Hematopoietic multipotent progenitor cell treated with erythropoietin and hydrocortisone succinate and interleukin-3 and kit ligand, for 15 days (in vitro differentiated cells): ENCODE measurements at places on chromosomes 5 and 9.

GRCh38 chr9:88753691-88754367 is 218.9 kb downstream of the NXNL2 start:
- DNase-seq = no peak

DNA sequence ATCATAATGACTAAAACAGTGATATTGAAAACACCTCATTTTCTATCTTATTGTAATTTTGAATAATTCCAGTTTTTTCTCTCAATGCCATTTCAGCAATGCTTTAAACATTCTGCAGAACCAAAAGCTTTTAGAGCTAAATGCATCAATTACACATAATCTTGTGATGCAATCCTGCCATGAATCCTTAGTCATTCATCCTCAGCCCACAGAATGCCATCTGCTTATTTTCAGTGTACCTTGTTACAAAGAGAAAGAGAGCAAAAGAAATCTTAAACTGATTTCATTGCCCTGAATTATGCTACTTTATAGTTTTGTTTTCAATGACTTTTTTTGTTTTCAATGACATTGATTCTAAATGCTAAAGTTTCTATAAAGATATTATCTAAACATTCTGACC is 1234.8 kb upstream of the C9orf72 start:
- no peak for DNase-seq

GRCh38 chr5:128480158-128480557 is 57.9 kb downstream of the FBN2 start:
- DNase-seq = no peak

DNA sequence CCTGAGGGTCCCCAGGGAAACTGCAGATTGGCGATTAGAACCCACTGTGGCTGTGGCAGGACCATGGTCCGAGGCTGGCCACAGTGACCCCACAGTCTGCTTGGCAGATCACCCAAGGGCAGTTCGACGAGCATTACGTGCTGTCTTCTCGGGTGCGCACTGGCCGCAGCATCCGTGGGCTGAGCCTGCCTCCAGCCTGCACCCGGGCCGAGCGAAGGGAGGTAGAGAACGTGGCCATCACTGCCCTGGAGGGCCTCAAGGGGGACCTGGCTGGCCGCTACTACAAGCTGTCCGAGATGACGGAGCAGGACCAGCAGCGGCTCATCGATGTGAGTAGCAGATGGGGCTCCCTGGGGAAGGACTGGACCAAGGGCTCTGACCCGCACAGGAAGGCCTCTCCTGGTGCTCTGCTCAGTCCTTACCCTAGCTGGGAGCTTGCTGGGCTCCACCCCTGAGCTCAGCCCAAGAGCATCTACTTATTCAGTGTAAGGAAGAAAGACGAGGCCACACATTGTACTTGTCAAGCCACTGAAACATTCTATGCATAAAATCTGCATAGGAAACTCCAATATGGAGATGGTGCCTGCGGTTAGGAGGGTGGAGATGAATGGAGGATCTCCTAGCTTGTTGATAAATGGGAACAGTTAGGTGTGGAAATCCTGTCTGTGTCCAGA is 21.9 kb downstream of the CKMT2 start:
- DNase-seq = no peak

- no peak for DNase-seq
These were observed 64.1 kb upstream of the HSPA9 start for GRCh38 chr5:138639326-138639725.

DNA sequence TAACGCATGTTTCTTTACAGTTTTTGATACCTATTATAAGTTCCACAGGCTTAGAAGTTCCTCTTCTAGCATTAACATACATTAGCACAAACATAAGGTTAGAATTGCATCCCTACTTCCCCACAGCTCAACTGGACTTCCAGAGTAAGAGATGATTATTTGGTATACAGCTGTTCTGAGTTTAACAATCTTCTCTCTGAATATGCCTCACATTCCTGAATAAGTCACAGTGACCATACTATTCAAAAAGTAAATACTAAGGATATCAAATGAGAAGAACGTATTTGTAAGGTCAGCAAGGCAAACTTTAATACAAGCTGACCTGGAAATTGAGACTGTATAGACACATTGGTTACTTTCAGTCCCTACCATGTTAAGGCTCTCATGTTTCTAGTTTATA is 21.3 kb downstream of the NR6A1 start:
- DNase-seq = no peak

DNA sequence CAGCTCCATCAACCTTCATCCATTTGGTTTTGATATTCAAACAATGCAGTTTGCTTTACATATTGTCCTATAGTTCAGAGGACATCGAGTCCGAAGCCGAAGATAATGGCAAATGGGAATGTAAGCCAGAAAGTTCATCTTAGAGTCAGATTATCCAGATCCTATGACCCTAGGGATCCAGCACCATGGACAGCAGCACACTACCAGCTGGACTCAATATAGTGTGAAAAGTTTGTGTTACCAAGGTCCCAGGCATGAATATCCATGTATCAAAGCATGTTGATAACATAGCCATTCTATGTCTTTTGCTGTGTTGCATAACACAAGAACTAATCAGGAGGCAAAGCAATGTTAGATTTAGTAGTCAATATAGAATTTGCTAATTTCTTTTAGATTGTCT is 46.3 kb downstream of the FSTL4 start:
- no peak for DNase-seq

- no peak for DNase-seq
These were observed 76.3 kb upstream of the PCA3 start for GRCh38 chr9:76687861-76688391.
